Activated T-cell treated with anti-CD3 and anti-CD28 coated beads, Interleukin-2, amount 50 U/mL, for 72 hours (primary cell): ENCODE measurements at places on chromosomes 2 and 18.
A peak's percentile ranks its signal among the peaks of the same experiment; 100 is the strongest.

GRCh38 chr2:143255086-143255485 is 125.9 kb downstream of the ARHGAP15 start:
- no peak for DNase-seq

GRCh38 chr2:128169497-128169896 is 78.5 kb downstream of the UGGT1 start:
- DNase-seq: no peak

- DNase-seq: no peak
Measured at GRCh38 chr2:69742322-69742952, 503 bp downstream of the ANXA4 start.

GRCh38 chr2:85550486-85550885 is 10.8 kb downstream of the GGCX start:
- no peak for DNase-seq

DNA sequence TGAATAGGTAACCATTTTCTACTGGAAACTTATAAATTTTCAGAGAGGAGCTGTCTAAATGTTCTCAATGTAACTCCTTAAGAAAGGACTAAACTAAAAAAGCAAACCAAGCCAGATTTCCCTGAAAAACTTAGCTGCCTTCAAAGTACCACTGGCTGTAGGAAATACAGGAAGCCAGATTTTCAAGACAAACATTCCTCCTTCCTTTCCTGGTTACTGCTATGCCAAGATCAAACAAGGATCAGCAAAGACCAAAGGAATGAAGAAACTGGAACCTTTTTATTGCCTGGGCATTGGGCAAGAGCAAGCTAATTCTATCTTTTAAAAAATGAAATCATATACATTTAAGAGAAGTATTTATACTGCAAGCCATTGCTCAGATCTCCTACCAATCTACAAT is 212.7 kb downstream of the DYM start:
- DNase-seq: no peak

- DNase-seq: peak; percentile 1
Measured at GRCh38 chr18:52903857-52904256, 563.9 kb downstream of the DCC start.

GRCh38 chr2:181334158-181334826 is 122.9 kb upstream of the ITGA4 start:
- no peak for DNase-seq

GRCh38 chr18:10378688-10379420 is 75.6 kb upstream of the APCDD1 start:
- no peak for DNase-seq

- no peak for DNase-seq
Measured at GRCh38 chr2:74261204-74261864, 62.9 kb downstream of the MTHFD2 start.

DNA sequence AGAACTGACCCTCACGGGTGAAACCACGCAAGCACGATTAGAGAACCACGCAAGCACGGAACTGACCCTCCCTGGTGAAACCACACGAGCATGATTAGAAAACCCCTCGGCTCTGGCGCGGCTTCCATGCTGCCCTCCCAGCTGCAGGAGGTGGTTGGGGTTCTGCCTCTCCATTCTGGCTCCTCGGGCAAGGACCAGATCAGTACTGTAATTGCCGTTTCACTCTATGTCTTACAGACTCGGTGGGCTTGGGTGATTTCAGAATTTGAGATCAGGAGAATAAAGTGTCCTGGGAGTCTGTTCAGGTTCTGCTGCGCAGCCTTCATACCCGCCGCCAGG is 58.3 kb upstream of the KCNG2 start:
- DNase-seq: no peak

- no peak for DNase-seq
Measured at GRCh38 chr2:120499784-120500495, 154.0 kb downstream of the INHBB start.

- DNase-seq: peak; percentile 57
Measured at GRCh38 chr18:79400591-79401381, 5.1 kb downstream of the NFATC1 start.

GRCh38 chr2:195508139-195508455 is 148.9 kb upstream of the SLC39A10 start:
- DNase-seq: no peak

DNA sequence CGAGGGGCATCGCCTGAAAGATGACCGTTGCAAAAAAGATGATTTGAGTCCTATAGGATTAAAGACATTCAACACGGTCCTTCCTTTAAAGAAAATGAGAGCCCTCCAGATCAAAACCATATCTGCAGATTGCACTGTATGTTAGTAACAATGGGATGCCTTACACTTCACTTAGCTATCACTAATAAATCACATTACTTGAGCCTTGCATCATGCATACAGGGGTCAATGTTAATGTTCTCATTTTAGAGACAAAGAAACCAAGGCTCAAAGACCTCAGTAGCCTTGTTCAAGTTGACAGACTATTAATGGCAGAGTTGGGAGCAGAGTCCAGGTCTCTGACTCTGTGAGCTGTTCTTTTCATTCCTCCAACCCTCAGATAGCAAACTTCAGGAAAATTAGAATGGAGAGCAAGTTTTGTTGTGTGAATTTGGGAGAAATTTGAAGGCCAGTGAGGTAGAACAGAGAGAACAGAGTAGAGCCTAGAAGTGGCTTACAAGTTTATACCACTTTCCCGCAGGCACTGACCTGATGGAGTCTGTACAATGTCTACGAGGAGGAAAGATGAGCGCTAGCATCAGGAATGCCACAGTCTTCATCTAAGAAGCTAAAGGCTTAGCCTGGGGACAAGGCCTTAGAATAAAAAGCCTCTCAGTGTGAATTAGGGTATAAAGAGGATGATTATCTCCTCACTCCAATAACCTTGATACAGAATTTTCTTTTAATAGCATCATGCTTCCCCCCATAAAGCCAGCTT is 48.3 kb downstream of the TRIB2 start:
- DNase-seq: no peak

DNA sequence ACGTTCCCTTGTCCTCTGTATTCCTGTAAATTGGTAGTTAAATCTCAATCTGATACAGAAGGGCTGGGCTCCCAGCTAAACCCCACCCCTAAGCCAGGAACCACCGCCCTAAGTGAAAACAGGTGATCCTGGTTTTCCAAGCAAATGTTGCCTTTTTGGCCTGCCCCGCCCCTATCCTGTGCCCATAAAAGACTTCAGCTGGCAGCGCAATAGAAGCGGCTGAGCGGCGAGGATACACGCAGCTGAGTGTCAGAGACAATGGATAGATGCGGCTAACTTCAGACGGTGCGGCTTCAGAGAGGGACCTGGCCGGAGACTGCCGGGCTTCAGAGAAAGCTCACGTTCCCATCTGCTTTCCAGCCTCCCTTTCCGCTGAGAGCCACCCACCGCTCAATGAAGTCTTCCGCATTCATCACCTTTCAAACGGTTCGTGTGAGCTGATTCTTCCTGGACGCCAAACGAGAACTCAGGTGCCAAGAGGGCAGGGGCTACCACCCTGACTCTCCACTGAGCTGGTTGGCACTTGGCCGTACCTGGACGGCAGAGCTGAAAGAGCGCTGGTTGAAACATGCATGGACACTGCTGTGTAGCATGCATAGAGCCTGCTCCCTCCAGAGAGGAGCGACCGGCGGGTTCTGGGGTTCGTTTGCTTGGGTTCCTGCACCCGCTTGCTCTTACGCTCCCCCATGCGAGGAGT is 49.5 kb upstream of the POLE4 start:
- DNase-seq: no peak

- DNase-seq: no peak
Measured at GRCh38 chr18:8478968-8479370, 130.3 kb upstream of the RAB12 start.

GRCh38 chr2:59266453-59266852 is 1025.3 kb upstream of the FANCL start:
- DNase-seq: no peak

DNA sequence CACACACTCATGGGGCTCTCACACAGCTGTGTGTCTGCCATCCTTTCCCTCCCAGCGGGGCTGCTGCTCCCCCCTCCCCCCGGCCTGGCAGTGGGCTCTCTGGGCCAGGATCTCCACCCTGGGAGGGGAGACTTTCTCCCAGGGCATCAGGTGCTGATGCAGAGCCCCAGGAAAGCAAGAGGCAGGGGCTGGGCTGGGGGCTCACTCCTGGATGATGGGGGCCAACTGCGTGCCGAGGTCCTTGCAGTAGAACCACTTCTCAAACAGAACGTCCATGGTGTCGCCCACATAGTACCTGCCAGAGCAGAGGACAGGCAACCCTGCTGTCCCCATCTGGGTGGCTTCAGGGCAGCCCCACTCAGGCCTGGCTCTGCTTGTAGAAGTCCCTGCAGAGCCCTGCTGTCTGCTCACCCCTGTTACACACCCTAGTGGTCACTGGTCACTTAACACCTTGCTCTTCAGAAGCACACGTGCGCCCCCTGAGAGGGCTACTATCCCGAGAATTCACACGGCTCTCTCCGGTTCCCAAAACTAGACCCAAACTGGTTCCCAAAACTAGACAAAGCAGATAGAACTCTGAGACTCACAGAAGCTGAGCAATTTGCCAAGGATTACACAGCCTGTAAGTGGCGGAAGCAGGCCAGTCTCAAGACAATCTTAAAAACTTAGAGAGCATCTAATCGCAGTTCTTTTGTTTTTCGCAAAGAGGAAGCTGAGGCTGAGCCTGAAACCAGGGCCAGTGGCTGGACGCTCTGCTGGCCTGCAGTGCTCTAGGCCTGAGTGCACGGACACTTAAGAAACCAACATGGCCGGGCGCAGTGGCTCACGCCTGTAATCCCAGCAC is 6.6 kb upstream of the OXER1 start:
- peak; percentile 9 for DNase-seq

- no peak for DNase-seq
Measured at GRCh38 chr2:70089983-70090525, 2.8 kb downstream of the PCBP1 start.

GRCh38 chr2:233076749-233077148 is 16.6 kb downstream of the INPP5D start:
- no peak for DNase-seq

- peak; percentile 52 for DNase-seq
Measured at GRCh38 chr18:62486290-62486964, 36.4 kb upstream of the ZCCHC2 start.

DNA sequence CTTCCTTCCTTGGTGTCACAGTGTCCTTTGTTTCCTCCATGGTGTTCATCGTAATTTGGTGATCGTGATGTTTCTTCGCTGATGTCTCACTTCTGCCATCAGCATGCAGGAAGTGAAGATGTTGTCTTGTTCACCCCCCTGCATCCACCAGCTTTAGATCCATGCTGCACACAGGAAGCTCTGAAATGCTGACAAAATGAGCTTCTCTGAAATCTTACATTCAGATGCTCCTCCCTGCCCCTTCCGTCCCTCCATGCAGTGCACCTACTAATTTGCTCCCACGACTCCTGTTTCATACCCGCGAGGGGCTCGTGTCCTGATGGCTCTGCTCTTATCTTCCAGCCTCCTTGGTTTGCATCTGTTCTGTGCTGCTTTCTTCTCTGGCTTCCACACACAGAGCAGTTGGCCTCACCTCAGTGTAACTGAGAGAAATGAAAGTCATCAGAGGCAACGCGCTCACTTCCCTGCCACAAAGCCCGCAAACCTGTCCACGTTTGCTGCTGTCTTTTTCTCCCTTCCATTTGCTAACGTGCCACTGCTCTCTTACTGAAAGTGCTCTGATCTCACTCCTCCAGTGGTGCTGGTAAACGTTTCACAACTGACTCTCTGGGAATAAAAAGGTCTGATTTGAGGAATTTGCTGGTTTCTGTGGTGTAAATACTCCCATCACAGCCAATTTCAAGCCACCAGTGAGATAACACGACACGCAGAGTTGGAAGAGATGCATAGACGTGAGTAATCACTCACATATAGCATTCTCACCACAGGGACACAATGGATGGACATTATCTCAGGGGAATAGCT is 41.0 kb upstream of the MGAT4A start:
- DNase-seq: peak; percentile 70

GRCh38 chr2:232228971-232229894 is 149.3 kb upstream of the ALPP start:
- no peak for DNase-seq
